Lower leg skin (tissue), 4 donors: ENCODE measurements at places on chromosomes 3 and 15. TPM values are rescaled to one million over a fixed set of nuclear protein-coding genes. Genes with fewer than 3 reads are reported as not detected.

- DNase-seq, result no peak
These were observed 242.6 kb upstream of the RGMA start for GRCh38 chr15:93331545-93332167.

GRCh38 chr3:4794331-4794730, 184.9 kb upstream of the BHLHE40 start:
- no peak for DNase-seq

DNA sequence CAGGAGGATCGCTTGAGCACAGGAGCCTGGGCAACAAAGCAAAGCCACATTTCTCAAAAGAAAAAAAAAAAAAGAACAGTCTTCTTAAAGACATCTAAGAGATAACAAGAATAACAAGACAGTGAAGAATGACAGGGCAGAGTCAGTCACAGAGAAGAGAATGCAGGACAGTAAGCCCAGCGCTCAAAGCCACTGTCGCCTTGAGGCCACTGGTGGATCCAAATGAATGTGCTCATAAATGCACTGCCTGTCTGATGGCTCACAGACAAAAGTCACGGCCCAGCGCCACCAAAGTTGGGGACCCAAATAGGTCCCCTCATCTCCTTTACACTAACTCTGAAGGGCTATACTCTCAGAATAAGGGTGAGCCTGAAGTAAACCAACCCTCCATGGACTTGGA, 52.3 kb downstream of the FAM174B start:
- no peak for DNase-seq

DNA sequence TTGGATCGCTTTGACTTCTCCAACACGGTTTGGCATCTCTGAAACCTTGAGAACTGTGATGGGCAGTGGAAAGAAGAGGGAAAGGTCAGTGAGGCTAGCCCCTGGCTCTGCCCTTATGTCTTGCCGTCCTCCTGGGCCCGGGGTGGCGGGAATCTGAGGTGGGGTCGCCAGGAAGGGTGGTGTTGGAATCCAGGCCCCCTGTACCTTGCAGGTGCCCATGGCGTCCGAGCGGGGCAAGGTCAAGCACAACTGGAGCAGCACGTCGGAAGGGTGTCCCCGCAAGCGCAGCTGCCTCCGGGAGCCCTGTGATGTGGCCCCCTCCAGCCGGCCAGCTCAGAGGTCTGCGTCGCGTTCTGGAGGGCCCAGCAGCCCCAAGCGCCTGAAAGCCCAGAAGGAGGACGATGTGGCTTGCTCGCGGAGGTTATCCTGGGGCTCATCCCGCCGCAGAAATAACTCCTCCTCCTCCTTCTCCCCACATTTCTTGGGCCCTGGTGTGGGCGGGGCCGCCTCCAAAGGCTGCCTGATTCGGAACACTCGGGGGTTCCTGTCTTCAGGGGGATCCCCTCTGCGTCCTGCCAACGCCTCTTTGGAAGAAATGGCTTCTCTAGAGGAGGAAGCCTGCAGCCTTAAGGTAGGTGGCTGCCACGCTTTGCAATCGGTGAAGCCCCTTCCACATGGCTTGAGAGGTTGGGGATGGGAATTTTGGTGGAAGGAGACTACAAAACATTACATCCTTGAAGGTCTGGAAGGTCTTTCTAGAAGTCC, 907 bp downstream of the TATDN2 start:
- DNase-seq, result peak; percentile 86

- DNase-seq, result no peak
These were observed at the start of gene KCNMB2 for GRCh38 chr3:178536211-178537079. Gene KCNMB2 (plus strand): TSS chr3:178536436.

- no peak for DNase-seq
These were observed 53.5 kb downstream of the CCR4 start for GRCh38 chr3:33004961-33005360.

DNA sequence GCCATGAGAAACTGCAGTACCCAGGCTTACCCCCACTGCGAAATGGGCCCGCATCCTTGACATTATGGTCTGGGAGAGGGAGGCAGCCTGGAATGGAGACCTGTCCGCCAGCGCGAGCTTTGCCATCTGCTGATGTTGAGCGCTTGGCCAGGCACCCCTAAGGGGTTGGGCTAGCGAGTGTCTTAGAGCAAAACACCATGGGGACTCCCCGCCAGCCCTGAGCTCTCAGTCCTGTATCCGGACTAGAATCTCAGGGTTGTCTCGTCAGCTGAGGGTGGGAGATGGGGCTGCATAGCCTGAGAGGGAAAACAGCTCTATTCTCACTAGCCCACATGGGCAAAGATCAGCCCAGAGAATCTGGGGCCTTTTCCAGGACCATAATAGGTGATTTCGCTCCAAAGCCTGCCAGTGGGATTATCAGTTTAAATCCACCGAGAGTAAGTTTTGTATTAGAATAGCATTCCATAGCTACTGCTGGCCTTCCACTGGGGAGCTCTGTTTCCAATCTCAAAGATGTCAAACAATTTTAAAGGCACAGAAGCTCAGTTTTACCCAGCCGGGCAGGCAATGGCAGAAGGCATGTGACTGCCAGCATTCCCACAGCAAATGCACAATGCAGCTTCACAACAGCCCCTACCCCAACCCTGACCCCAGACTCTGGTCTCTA, 167.5 kb upstream of the TPM1 start:
- DNase-seq, result no peak

DNA sequence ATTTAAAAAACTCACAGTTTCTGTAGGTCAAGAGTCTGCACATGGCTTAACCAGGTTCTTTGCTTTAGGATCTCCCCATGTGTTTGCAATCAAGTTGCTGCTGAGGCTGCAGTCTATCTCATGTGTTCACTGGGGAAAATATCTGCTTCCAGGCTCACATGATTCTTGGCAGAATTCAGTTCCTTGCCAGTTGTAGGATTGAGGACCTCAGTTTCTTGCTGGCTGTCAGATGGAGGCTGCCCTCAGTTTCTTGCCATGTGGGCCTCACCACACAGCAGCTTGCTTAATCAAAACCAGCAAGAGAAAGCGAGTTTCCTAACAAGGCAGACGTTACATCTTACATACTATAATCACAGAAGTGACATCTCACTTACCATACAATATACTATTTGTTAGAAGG, 10.0 kb upstream of the TBC1D5 start:
- DNase-seq, result no peak

CLDN18 gene
- 0.13 TPM for total RNA-seq

PLCH1 gene
- 1.2 TPM for total RNA-seq
